D341Med (cell line): ENCODE measurements at places on chromosomes 16 and 17.

- no peak for DNase-seq
These were observed 143.7 kb downstream of the ABCC12 start for GRCh38 chr16:48011878-48012658.

DNA sequence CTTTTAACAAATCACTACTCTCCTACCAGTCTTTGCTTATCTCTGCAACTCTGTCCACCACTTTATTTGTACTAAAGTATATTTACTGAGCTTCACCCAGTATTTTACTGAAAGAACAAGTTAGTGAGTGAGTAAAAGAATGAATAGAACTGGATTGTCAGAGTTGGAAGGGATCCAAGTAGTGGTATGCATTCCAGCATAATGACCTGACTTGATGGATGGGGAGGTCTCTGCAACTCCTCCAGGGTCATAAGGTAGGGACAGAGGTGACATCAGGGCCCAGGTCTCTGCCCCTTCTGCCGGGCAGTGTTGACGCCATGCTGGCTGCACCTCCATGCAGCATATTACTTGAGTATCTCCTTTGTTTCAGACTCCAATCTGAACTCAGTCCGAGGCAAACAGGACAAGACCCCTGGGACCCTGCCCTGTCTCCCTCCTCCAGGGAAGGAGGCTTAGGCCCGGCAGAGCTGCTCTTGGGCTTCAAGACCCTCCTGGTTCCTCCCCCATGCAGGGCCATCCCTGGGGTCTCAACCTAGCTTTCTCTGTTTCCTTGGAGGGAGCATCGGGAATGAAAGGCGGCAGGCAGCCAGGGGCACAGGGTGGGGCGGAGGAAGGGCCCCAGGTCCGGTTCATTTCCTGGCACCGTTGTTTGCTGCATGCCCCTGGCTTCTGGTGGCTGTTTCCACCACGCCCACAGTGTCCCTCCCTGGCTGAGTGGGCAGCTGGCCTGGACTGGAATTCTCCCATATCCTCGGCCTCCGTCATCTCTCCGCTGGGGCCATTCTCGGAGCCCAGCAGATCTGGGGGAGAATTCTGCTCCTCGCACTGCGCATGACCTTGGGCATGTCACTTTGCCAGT lies 12.4 kb upstream of the ITGA3 start:
- DNase-seq, result no peak

DNA sequence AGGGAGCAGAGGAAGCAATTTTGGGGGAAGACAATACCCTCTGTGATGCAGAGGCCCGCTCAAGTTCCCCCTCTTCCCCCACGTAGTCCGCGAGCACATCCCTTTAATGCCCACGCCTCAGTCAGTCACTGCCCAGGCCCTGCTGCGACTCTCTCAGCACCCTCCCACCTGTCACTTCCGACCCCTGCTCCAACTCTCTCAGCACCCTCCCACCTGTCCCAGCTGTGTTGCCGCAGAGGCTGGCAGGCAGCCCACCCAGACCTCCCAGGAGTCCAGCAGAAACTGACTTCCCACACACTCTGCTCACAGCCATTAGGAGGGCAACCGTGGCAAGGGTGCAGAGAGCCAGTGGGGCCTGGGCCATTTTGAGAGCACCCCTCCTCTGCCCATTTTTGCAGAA lies 92.7 kb downstream of the WSCD1 start:
- no peak for DNase-seq

DNA sequence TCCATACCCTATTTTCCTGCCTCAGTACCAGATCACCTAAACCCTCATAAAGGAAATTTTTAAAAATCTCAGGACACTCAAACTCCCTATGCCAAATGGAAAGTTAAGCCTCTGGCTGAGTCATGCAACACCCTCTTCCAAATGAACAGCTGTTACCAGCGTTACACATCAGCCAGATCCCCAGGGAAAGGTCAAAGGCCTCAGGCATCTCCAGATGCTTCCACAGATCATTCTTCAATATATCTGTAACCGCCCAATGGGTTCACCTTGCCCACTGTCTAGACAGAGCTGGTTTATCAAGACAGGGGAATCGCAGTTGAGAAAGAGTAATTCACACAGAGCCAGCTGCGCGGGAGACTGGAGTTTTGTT lies 29.1 kb upstream of the SHCBP1 start:
- DNase-seq, result no peak

GRCh38 chr17:63267846-63268245 lies 178.3 kb downstream of the CYB561 start:
- DNase-seq, result no peak

DNA sequence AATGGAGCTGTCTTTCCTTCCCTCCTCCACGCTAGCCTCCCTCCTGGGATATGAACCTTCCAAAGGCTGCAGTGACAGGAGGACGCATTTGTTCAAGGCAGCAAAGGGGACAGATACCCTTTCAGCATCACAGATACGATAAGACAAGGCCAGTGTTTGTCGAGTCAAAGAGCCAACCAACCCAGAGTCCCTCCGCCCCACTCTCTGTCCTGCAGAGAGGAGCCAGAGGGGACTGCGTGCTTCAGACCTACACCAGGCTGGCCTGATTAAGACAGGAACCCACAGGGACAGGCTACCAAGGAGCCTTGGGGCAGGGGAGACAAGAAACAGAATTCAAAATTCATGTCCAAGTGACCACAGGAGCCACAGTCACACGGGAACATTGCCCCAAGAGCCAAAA lies 72.6 kb upstream of the CDH5 start:
- DNase-seq, result no peak

DNA sequence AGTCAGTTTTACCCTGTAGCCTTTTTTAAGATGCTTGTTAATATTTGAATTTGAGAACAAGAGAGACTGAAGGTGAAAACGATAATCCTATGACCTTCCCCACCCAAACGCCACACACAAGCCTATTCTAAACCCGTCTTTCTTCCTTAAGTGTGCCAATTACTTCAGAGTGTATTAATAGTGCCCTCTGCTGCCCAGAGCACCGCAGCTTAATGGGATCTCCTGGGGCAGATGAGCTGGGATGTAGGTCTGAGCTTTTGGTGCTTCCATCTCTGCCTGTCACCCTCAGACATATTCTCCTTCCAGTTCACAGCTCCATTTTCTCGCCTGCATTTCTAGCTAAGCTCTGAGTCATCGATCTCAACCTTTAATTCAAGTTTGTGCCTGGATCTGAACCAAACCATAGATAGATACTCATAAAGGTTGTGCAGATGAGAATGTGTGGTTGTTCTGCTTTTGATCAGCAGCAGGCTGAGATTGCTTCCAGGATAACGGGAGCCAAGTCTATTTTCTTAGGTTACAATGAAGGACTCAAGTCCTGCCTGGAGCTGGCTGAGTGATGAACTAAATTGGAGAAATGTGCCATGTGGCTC lies 46.4 kb upstream of the CDH13 start:
- DNase-seq, result peak; percentile 55

GRCh38 chr17:68085771-68086381 lies 50.3 kb downstream of the KPNA2 start:
- no peak for DNase-seq

DNA sequence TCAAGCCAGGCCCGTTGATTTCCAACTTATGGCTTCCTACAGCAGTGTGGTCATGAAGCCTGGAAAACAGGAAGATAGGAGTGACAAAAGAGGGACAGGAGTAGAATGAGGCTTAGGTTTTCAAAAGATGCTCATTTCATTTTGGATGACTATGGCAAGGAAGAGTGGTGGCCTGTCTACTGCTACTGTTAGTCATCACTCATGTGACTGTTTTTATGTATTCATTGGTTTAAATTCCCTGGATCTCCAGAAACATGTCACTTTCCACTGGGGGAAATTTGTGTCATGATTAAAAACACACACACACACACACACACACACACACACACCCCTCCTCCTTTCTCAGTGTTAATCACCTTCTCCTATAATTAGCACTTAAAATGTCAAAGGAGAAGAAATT lies 1.1 kb upstream of the CYLD start:
- no peak for DNase-seq

DNA sequence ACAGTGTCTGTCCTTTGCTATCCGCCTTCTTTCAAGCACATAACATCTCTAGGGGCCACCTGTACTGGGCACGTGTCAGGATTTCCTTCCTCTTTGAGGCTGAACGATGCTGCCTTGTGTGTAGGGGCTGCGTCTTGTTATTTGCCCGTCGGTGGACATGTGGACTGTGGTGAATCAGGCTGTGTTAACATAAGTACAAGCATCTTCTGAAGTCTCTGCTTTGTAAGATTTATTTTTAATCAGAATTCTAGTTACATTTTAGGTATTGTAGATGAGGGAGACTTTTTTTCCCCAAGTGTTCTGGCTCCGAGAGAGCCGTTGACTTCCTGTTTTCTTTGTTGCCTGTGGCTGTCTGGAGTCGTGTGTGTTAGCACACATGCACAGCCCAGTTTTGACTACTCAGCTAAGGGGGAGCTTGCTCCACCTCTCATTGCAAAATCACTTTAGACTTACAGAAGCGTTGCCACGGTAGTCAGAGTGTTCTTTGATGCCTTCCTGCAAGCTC lies 26.1 kb downstream of the SPG7 start:
- no peak for DNase-seq

GRCh38 chr17:9098242-9098825 lies 77.0 kb downstream of the NTN1 start:
- no peak for DNase-seq

DNA sequence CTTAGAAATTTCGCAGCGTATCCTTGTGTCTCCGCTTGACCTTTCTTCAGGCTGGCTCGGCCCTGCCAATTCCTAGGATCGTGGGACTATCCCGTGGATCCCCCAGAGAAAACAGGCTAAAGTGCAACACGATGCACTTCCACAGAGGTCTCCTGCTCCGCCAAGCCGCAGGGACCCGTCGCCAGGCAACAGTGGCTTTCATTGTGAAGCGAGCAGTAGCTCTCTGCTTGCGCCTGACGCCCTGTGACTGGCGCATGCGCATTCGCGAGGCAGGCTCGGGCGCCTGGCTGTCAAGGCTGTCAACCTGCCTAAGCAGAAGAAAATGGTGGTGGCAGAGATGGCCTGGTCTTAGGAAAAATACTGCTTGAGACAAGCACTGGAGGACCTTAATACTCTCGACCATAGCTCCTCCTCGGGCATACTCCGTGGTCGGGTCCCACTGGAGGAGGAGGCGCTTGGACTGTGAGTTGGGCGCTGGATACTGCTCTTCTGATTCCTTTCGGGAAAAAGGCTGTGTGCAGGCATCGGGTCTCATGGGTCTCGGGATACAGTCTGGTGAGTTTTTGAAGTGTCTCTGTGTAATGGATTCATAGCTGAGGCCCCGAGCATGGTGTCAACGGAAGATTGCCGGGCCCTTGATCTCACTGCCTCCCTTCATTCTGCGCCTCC lies 2336.1 kb downstream of the TP53TG3F start:
- no peak for DNase-seq

DNA sequence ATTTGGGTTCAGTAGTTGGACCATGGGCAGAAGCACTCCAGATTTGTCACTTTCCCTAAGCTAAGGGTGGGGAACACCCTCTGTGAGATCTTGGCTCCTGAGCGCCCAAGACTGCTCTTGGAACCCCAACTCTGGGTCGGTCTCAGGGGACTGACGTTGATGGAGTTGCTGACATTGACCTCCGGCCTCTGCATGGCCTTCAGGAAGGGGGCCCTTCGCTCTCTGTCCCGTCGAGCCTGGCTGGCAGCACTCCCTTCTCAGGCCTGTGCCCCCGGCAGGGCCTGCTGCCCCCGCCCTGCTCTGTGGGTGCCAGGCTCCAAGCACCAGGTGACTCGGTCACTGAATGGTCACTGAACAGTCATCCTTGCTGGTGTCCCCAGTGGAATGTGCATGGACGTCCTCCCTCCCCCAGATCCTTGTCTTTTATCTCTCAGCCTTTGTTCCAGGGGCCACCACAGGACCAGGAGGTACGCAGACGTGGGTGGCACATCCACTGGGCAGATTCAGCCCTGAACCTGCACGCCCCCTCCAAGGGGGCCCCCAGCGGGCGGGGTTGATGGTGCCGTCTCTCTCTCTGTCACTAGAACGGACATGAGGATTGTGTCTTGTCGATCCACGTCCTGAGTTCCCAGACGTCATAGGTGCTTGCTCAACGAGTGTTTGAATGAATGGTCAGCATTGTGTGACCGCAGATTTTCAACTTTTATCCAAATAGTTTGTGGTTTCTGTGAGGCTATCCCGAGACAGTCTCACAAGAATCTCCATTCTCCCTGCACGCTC lies 314.5 kb downstream of the SEC14L1 start:
- DNase-seq, result no peak

DNA sequence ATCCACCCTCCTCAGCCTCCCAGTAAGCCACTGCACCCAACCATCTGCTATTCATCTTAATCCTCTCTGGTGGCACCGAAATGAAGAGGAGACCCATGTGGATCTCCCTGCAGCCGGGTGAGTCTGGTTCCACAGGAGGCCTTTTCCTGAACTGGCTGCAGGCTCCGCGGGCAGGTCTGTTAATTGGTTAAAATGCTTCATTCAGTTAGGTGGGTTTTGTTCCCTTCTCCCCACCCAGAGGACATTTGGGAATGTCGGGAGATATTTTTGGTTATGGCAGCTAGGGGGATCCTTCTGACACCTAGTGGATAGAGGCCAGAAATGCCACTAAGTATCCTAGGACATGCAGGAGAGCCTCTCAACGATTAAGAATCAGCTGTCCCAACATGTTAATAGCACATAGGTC lies 16.7 kb downstream of the C16orf54 start:
- DNase-seq, result peak; percentile 70

DNA sequence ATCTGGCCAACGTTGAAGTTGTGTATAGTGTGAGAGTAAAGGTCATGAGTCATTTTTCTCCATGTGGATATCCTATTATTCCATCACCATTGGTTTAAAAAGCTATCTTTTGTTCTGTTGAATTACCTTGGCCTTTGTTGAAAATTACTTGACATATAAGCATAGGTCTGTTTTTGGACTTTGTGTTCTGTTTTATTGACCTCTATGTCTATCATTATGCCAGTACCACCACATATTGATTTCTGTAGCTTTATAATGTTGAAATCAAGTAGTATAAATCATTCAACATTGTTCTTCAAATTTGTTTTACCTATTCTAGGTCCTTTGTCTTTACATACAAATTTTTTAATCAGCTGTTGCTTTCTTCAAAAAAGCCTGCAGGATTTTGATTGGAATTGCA lies 58.5 kb downstream of the NLK start:
- DNase-seq, result no peak

- DNase-seq, result no peak
These were observed 311.8 kb downstream of the CDH11 start for GRCh38 chr16:64809876-64810629.

DNA sequence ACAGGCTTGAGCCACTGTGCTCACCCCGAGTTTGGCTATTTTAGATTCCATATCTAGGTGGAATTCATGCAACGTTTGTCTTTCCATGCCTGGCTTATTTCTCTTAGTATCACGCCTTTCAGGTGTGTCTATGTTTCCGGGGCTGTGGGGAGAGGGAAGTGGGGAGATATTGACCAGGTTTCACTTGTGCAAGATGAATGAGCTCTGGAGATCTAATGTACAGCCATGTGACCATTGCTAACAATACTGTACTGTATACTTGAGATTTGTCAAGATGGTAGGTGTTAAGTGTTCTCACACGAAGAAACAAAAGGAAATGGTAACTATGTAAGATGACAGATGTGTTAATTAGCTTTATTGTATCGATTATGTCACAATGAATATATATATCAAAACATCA lies 199.6 kb downstream of the SHISA9 start:
- no peak for DNase-seq

GRCh38 chr17:53150101-53150698 lies 672.5 kb upstream of the KIF2B start:
- peak; percentile 54 for DNase-seq

- no peak for DNase-seq
These were observed 4.3 kb upstream of the ATP1B2 start for GRCh38 chr17:7646457-7646856.

GRCh38 chr16:85004587-85005205 lies 6.6 kb downstream of the ZDHHC7 start:
- no peak for DNase-seq

GRCh38 chr16:53805113-53805512 lies 101.2 kb downstream of the FTO start:
- peak; percentile 43 for DNase-seq

GRCh38 chr17:77767148-77767547 lies 191.4 kb upstream of the TNRC6C start:
- DNase-seq, result no peak
